ENCODE measurements at places on chromosomes 5 and 9.

GRCh38 chr5:61460471-61460870 is 128.4 kb downstream of the ZSWIM6 start:
- DNase-seq, result no peak

- DNase-seq, result no peak
These were observed 103.2 kb upstream of the ELL2 start for GRCh38 chr5:96064877-96065276.

DNA sequence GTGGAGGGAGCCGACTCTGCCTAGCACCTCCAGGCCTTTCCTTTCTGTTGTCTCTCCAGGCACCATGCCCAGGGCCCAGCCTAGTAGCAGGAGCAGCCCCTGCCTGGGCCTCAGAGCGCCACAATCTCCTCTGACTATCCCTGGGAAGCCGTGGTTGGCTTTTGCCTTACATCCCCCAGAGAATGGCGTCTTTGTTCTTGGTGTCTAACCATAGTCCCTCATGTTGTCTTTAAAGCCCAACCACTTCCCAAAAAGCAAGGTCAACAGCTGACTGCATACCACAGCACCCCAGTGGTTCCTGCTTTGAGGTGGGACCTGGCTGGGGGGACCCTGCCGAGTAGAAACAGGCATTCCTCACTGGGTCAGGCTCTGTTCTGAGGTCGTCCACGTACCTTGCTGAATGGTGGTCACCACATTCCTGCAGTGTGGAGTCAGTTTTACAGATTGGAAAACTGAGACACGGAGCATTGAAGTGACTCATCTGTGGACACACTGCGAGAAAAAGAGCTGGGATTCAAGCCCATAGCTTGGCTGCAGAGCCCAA is 13.7 kb upstream of the CERCAM start:
- no peak for DNase-seq

- DNase-seq, result no peak
These were observed 8.4 kb upstream of the SFXN1 start for GRCh38 chr5:175469916-175470315.

- no peak for DNase-seq
These were observed 164.3 kb upstream of the ACOT12 start for GRCh38 chr5:81558188-81558587.

DNA sequence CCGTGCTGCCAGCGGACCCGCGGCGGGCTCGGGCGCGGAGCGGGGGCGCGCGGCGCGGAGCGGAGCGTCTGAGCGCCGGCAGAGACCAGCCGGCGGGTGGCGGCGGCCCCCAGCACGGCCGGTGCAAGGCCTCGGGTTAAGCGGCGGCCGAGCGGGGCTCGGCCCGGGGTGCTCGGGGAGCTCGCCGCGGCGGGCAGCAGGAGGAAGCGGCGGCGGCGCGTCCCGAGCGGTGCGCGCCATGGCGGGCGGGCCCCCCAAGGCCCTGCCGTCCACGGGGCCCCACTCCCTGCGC is 150 bp downstream of the SNX30 start:
- DNase-seq, result no peak

GRCh38 chr9:103680581-103680980 is 413.5 kb upstream of the SMC2 start:
- DNase-seq, result no peak

GRCh38 chr9:97866848-97867247 is 13.8 kb downstream of the FOXE1 start:
- no peak for DNase-seq

DNA sequence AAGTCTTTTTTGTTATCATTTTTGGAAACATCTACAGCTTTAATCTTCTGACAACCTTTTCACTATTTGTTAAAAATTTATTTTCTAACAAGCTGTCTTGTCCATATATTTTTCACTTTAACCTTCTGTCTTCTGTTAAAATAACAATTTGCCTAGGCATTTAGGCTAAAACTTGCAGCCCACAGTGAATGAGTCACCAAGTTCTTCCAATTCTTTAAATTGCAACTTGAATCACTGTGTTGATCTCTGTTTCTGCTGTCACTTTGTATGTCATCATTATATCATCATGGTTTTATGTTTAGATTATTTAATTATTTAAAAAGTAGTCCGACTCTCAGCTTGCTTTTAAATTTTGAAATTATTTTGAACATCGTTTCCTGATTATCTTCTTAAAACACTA is 473.8 kb upstream of the PTPRD start:
- no peak for DNase-seq

DNA sequence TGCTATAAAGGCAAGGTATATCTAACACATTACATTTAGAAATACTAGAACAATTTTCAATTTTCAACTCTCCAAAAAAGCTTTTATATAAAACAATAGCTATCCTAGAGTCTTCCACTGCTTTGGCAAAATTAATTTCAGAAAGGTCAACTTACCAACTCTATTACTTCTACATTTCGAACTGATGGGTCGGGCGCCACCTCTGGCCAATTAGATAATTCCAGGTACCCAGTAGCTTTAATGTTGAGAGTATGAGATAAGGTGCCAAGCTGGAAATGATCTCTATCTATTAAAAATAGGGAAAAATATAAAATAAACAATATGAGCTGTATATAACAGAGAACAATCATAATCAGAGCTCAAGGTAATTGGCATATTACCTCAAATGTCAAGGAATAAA is 166.6 kb downstream of the AP3B1 start:
- DNase-seq, result no peak

- no peak for DNase-seq
These were observed 79.9 kb upstream of the FBXL17 start for GRCh38 chr5:108461628-108462367.

DNA sequence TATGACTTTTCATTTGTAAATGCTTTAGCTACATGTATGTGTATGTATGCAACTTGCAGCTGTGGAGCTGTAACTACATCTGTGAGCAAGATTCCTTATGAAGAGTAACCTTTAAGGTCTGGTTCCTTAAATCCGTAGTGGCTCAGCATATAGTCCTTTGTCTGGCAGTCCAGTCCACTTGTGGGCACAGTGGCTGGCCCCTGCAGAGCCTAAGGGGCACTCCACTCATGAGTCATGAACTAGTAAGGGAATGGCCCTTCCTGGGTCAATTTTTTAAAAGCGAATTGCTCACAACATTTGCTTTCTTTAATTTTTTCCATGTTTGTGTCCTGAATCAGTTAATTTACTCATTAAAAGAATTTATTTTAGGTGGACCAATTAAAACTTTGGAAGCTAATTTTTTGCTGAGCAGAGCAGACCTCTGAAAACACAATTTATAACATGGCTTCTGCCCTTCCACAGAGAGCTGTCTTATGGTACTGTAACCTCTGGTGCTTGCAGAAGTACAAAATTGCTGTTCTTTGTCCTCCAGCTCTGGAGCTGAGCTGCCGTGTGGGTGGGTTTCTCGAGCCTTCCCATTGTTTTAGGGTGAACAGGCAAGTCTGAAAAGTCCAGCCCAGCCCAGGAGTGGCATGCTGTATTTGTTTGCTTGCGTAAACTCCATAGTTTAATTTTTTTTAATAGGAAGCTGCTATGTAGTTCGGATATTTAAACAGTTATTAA is 110.1 kb downstream of the MVB12B start:
- no peak for DNase-seq

All from activated T-cell treated with anti-CD3 and anti-CD28 coated beads for 24 hours (primary cell).